ENCODE measurements at places on chromosomes 11 and 22.

- no peak for DNase-seq
Measured at GRCh38 chr22:43622886-43623285, 189.2 kb downstream of the EFCAB6 start.

DNA sequence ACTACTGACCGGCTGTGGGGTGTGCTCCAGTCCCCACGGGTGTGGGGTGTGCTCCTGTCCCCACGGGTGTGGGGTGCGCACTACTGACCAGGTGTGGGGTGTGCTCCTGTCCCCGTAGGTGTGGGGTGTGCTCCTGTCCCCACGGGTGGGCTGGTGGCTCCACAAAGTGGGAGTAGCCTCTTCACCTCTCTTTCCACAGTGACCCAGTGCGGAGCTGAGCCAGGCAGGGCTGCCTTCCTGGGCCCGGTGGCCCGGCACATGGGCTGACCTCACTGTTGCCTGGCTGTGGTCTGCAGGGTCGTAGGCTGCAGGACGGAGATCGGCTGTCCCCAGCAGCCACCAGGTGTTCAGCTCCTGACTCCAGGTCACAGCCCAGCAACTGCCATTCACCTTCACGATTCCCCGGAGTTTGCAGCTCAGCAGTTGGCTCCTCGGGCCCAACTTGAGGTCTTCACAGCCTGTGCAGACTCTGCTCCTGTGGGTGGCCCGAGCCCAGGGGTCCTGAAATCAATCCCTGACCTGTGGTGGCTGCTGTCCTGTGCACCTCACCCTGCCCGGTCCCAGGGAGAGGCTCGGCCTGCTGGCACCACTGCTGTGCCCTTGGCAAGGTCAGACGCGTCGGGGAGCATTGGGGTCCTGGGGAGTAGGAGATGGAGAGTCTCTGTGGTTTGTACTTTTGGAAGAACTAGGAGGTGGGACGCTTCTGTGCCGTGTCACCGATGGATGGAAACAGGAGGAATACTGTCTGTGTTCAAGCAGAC is 414.3 kb downstream of the TBC1D22A start:
- DNase-seq, result no peak

GRCh38 chr11:93220078-93220477 is 22.3 kb upstream of the SLC36A4 start:
- no peak for DNase-seq

GRCh38 chr11:35376613-35377012 is 42.7 kb downstream of the SLC1A2 start:
- no peak for DNase-seq

DNA sequence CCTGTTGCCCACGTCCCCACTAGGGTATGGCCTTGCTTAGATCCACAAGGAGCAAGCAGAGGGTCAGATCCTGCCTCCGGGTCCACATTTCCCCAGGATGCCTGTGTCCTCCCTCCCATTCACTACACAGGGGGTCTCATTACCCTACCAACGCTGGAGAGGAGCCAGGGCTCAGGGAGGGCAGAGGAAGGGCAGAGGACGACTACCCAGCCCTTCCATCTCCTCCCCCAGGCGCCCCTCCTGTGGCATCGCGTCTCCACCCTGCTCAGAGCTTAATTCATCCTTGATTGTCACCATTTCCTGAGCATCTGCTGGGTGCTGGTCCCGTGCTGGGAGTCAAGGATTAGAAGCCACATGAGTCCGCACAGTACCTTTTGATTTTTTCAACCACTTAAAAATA is 5.0 kb downstream of the NFAM1 start:
- DNase-seq, result no peak

GRCh38 chr11:75204012-75204674 is 36.4 kb upstream of the TPBGL start:
- no peak for DNase-seq

DNA sequence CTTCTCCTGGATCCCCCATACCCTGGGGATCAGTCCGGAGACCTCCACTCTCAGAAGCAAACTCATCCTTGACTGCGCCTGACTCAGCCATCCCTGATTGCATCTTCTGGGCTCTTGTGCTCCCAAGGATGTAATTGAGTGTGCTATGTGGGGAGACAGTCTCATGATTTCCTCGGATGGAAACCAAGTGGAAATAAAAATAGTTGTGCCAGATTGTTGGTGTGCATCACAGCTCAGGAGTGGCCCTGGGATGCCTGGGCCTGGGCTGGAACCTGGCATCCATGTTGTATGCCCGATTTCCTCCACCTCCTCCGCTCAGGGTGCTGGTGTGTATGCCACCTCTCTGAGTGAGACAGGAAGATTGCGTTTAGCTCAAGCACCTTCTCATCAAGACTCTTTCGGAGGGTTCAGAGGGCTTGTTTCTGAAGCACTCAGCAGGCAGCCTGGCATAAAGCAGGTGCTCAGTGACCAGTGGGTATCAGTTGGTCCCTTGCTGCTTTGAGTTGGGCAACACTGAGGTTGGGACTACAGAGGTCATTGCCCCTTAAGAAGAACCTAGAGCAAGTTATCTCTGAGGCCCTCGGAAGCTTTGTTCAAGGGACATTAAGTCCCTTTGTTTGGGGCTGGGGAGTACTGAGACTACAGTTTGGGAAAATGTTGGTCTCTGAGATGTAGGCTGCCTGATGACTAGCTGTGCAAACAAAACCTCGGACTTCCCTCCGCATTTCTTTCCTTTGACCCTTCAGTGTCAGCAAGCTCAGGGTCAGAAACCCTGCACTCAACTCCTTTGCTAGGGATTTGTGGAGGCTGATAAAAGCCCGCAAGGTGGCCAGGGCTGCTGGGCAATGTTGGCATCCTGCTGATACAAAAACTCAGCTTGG is 24.8 kb upstream of the MICAL2 start:
- DNase-seq, result no peak

DNA sequence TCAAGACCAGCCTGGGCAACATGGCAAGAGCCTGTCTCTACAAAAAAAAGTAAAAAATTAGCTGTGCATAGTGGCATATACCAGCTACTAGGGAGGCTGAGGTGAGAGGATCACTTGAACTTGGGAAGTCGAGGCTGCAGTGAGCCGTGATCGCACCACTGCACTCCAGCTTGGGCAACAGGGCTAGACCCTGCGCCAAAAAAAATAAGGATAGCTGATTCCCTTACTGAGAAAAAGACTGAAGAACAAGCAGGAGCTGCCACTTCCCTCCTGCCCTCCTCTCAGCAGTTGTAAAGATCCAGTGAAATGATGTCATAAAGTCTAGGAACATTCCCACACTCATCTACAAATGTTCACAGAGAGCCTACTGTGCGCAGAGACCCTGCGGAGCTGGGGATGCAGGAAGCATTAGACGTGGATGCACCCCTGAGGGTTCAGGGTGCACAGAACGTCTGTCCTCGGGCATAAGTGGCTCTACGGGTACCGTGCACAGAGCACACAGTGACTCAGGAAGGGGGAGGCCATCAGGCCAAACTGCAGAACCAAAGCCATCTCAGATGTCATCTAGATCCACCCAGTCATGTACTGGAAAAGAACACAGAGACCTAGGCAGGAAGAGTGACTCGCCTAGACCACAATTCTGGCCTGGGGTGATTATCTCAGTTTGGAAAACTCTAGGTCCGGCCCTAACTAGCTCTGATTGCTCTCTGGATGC is 11.7 kb downstream of the SEC14L2 start:
- DNase-seq, result no peak

All from right kidney (tissue), 9 donors.